ENCODE measurements at places on chromosomes 4 and X.

GRCh38 chr4:176387571-176387970 is 67.8 kb downstream of the SPCS3 start:
- DNase-seq = no peak

DNA sequence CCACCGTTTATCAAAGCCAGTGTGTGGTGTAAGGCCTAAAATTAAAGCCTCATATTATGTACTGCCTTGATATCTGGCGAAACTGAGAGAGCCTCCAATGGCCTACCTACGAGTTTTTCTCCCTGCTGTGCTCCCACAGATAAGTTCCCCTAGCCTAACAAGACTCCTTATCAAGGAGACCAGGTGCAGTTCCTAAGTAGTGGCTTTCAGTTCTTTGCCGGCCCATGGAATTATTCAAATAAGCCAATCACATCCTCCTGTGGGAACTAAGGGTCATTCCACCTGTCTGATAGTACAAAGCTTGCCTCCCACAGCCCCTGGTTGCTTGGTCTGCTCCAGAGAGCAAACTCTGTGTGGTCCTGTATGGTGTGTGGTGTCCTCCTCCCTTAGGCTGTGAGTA is 99.8 kb upstream of the TEX13C start:
- no peak for DNase-seq

- no peak for DNase-seq
Measured at GRCh38 chrX:22666441-22666840, 333.3 kb upstream of the DDX53 start.

DNA sequence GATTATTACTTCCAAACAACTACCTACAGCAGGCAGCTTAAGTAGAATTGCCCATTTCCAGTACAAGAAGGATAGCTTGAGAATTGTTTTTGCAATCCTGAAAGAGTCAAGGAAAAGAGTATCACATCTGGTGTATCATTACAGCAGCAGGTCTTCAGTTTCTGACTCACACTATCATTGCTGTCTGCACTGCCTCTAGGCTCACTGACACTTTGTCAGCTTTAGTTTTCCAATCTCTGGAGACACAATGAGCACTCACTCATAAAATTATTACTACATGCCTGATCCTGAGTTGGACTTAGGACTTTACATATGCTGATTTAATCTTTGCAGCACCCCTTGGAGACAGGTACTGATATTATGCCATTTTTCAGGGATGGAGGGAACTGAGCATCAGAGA is 244.6 kb upstream of the BOD1L1 start:
- no peak for DNase-seq

DNA sequence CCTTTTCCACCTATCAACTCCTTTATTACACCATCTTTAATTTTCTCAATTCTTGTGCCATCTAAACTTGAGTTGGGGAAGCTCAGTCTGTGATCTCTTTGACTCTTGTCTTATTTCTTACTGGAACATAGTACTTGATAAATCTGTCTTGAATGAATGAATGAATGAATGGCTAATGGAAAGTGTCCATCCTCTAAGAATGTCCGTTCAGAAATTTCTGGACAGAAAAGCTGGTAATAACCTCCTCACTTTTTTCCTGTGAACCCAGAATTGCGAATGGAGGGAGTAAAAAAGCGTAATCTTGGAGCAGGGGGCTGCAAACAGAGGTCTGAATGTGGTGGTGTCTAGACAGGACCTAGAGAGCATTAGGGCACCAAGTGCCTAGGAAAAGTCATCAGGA is 9.4 kb upstream of the CLTRN start:
- no peak for DNase-seq

GRCh38 chr4:14117575-14118238 is 490.2 kb upstream of the BOD1L1 start:
- DNase-seq = no peak

- no peak for DNase-seq
Measured at GRCh38 chr4:62235911-62236310, 1035.8 kb downstream of the ADGRL3 start.

DNA sequence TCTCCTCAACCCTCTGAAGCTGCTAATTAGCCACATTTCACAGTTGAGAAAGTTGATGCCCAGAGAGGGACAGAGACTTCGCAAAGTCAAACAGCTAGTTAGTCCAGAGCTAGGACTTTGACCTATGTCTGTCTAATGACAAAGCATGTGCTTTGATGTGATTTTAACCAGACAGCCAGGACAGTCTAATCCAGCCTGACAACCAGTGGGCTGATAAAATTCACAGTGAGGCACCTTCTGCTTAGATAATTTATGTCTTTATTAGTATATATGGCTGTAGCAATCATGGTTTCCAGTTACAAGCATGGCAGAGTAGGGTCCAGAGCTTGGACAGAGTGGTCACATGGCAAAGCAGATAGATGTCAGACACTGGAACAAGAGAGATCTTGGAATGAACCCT is 133.6 kb upstream of the C1QTNF7 start:
- no peak for DNase-seq

- DNase-seq = no peak
Measured at GRCh38 chrX:13090027-13090338, 45.6 kb upstream of the FAM9C start.

DNA sequence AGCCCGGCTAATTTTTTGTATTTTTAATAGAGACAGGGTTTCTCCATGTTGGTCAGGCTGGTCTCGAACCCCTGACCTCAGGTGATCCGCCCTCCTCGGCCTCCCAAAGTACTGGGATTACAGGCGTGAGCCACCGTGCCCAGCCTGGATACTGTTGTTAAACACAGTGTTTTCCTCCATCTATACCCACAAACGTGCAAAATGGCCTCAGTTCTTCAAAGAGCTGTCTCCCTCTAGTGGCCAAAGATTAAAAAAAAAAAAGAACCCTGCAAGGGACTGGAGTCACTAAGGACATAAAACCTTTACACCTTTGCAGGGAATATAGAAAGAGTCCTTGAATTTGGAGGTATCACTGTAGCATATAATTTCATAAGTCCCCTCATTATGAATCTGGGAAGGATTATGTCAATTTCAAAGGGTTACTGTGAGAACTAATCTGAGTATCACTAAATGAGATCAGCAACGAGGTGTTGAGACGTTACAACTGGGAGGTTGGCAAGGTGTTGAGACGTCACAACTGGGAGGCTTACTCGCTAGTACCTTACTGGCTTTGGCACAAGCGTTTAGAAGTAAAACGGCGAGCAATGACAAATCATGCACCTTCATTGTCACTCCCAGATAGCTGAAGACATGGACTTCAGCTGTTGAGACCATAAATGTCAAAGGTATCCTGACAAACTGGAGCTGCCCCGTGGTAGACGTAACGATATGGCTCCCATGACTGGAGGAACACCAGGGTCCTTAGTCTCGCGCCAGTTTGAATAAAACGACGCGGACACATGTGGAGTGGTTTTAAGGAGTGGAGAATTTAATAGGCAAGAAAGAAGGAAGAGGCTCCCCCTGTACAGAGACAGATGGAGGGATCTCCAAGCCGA is 33.4 kb upstream of the ENPP6 start:
- peak; percentile 14 for DNase-seq

DNA sequence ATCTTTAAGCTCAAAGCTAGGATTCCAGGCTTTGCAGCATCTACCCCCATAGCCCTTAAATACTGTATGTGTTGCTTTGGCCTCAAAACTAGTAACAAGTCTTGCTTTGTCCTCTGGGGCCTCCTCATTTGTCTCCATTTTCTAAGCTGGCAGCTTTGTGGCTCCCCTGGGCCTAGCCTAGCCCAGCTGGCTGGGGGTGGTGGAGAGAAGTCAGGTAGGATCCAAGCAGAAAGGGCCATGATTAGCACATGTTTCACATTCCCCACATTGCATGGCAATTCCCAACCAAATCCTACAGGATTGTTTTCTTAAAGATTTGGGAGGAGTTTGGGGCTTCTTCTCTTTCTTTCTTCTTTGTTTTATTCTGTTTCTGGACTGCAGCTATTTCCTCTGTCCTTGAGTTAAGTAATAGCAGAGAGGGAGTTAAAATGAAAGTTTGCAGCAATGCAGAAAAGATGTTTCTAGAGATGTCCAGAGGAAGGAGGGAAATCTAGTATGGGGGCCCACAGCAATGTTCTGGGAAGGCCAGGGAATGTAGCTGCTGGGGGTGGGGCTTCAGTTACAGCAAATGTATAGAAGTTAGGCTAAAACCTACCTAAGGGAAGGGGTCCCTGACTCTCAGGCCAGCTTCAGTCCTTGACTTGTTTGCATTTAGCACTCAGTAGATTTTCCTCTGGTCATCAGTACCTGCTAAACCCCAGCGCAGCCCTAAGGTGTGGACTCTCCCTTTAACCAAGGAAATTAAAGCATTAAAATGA is 92.1 kb downstream of the SHROOM4 start:
- DNase-seq = no peak

- DNase-seq = no peak
Measured at GRCh38 chr4:9904976-9905587, 116.2 kb downstream of the SLC2A9 start.

DNA sequence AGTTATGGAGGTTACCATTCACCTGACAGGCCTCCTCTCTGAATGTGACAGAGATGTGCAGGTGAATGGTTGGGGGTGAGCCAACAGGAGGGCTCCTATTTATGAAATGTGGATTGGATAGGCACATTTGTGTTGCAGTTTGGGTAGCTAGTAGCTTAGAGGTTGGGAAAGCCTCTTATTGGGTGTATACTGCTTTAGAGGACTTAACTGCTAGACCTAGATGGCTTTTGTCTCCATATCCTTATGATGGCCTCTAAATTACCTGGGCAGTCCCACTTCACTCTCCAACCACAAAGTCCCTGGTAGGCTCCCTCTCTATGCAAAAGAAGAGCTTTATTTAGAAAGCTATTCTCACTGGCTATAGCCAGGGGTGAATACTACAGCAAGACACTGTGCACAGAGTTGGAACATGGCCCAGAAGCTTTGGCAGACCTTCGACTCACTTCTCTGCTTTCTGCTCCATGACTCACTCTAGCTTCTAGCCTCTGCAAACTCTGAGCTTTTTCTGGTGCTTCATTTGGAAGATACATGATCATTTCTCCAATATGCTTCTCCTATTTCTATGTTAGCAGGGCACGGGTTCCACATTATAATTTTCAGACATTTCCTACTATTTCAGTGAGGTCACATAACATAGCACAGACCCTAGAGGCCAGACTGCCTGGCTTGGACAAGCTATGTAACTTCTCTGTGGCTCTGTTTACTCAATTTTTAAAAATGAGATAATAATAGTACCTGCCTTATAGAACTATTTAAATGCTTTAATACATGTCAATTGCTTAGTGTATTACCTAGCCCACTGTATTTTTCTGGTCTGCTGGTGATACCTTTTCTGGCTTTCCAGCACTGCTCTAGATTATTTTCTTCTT is 6.0 kb upstream of the VGLL1 start:
- DNase-seq = no peak

DNA sequence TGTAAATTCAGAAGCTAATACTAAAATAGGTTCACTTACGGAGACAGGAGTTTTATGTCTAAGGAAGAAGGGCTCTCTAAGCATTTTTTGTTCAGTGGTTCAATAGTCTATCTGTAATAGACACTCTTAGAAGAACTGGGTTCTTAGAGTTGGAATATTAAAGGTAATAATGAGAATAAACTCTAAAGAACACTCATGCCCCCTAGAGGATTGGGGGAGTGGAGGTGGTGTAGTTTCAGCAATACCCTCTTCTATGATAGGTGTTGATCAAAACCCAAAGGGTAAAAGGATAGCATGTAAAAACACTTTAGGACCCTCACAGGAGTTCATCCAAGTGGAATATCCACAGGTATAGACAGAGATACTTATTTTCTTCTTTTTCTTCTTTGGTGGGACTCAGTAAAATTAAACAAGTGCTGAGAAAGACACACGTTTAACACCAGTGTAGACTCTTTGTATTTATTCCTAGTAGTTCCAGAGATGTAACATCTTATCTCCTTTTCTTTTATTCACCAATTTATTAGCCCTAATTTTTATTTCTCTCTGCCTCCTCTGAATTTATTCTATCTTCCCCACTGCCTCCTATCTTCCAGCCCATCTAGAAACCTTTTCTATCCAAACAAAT is 25.7 kb upstream of the MND1 start:
- DNase-seq = peak; percentile 12

GRCh38 chrX:67100031-67100884 is 443.6 kb upstream of the AR start:
- no peak for DNase-seq

GRCh38 chr4:16056681-16057385 is 27.0 kb downstream of the PROM1 start:
- DNase-seq = no peak

- peak; percentile 3 for DNase-seq
Measured at GRCh38 chrX:107849747-107850421, 24.2 kb downstream of the MID2 start.

- no peak for DNase-seq
Measured at GRCh38 chr4:154456240-154456639, 35.4 kb downstream of the DCHS2 start.

All from NCI-H2171 (cell line).